ENCODE measurements at places on chromosomes 6 and 20.

GRCh38 chr6:137877606-137878005, 10.5 kb downstream of the TNFAIP3 start:
- DNase-seq, result no peak

DNA sequence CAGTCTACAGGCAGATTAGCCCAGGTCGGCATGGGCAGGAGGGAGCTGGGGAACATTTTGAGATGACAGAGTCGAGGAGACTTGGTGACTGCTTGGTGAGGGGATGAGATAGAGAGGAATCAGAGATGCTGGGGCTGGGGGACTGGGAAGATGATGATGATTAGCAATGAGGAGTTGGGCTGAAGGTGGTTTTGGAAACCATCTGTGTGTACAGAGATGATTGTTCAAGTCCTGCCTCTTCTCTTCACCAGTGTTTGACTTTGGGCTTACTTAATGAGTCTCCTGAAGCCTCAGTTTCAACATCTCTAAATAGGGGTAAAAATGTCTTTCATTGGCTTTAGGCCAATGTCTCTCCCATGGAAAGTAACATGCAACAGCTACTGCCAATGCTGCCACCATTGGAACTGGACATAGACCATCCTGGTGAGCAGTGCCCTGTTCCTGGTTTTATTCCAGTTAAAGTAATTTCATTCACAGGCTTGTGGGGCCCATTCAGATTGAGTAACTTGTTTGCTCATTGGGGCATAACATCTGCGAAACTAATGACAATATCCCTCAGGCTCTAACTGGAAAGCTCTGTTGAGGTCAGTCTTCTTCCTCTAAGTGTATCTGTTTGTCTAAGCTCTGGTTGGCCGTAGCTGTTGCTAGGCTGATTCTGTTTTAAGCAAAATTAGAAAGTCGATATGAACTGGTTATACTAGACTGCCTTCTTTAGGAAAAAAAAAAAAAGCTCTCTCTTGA, 99.1 kb downstream of the ARMC2 start:
- peak; percentile 7 for DNase-seq

DNA sequence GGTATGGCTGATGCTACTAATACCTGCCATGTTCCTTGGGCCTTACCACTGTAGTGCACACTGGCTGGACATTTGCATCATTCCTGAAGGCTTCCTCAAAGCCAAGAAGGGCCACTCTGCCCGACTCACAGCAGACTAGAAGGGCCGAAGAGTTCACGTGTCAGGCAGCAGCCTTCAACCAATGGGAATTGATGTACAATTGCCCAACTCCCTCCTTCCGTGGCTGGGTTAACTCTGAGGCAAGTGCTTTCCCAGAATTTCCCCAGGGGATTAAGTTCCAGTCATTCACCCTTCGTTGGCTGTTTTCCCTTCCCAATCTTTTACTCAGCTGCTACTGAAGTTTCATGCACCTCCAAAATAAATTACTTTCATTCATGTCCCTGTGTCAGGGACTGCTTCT, 29.8 kb downstream of the PSMB9 start:
- DNase-seq, result no peak

- DNase-seq, result no peak
Observed at GRCh38 chr6:35047265-35048011, 93.7 kb downstream of the TCP11 start.

DNA sequence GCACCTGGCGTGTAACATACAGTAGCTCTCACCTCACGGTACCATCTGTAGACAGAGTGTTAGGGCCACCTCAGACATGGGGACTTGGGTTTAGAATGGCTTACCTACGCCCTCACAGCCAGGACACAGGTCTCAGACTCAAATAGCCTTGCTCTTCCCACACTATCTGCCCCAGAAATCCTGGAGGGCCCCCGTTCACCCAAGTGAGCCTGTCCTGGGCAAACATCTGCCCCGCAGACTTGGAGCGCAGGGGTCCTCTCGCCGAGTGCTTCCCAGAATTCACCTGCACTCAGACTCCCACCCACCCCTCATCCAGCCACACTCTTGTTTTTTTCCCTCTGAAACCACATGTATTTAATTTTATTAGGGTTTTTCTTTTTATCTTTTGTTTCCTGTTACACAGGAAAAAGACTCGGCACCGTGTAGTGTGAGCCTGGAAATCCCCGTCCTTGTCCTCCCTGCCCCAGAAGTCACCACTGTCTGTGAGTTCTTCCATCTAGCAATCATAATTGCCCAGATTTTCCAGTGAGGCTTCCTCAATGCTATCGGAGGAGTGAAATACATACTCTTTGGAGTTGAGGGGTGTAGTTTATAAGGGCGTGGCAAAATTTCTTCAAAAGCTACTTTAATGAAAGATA, 17.1 kb upstream of the MAP1LC3A start:
- no peak for DNase-seq

GRCh38 chr6:158086504-158087223, 81.4 kb downstream of the SERAC1 start:
- DNase-seq, result no peak

DNA sequence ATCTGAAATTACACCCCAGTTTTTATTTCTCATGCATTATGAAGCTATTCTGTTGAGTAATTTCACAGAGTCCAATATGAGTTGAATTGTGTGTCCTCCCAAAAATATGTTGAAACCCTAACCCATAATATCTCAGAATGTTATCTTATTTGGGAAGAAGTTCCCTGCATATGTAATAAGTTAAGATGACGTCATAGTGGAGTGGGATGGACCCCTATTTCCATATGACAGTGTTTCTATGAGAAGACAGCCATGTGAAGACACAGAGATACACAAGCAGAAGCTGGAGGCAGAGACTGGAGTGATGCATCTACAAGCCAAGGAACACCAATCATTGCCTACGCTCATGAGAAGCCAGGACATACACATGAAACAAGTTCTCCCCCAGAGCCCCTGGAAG, 81.3 kb downstream of the RFPL4B start:
- DNase-seq, result no peak
